ENCODE measurements at places on chromosomes 4 and X. TPM values are rescaled to one million over a fixed set of nuclear protein-coding genes. Genes with fewer than 3 reads are reported as not detected.

- no peak for DNase-seq
These were observed at the start of gene SORCS2 for GRCh38 chr4:7192252-7193029. TSS of gene SORCS2 (plus strand) at chr4:7192538.

- DNase-seq: no peak
These were observed 67.4 kb upstream of the INPP4B start for GRCh38 chr4:142913461-142914030.

DNA sequence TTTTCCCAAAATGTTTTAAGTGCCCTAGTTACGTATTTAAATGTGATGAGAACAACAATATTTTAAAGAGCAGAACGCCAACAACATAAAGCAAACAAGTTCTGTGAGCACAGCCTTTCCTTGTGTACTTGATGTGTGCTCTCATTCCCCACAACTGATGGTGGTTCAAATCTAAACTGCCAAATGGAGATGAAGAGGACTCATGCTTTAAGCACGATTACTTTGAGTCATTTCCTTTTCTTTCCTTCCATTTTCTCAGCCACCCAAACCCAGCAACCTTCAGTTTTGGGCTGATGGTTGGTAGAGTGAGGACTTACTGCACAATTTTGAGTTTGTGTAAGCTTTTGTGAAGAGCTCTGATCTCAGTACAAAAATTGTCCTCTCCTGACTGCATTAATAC is 1.7 kb downstream of the NSD2 start:
- no peak for DNase-seq

DNA sequence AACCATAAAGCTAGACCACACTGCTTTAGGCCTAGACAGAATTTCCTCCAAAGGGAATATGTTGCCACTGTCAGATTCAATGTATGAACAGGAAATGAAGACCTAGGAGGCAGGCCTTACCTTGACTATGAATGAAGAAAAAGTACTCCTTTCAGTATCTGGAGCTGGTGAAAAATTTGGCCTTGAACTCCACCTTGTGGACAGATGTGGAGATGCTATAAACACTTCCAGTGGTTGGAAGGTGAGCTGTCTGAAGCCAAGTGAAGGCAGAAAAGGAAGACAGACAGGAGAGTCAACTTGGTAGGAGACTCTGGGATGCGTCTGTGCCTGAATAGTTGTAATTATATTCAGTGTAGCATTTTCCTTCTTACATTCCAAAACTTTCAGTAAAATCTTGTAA is 17.2 kb downstream of the SPIN3 start:
- no peak for DNase-seq

GRCh38 chr4:108018040-108018883 is 28.6 kb downstream of the HADH start:
- DNase-seq: peak; percentile 67

- DNase-seq: no peak
These were observed 66.9 kb downstream of the CISD2 start for GRCh38 chr4:102935716-102936115.

DNA sequence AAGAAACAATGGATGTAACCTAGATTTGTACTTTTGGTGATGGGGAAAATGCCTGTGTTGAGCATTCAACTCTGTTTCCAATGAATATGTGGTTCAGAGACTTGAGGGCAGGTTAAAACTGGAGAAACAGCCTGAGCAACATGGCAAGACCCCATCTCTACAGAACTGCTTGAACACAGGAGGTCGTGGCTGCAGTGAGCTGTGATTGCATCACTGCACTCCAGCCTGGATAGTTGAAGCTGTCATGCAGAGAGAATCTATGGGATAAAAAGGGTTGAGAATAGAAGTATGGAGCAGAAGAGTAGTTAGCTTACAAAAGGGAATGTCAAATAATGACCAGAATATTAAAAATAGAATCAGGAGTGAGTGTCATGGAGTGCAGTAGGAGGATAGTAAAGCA is 134.8 kb upstream of the PDE5A start:
- DNase-seq: no peak

GRCh38 chr4:81632581-81633299 is 161.0 kb upstream of the RASGEF1B start:
- no peak for DNase-seq

DNA sequence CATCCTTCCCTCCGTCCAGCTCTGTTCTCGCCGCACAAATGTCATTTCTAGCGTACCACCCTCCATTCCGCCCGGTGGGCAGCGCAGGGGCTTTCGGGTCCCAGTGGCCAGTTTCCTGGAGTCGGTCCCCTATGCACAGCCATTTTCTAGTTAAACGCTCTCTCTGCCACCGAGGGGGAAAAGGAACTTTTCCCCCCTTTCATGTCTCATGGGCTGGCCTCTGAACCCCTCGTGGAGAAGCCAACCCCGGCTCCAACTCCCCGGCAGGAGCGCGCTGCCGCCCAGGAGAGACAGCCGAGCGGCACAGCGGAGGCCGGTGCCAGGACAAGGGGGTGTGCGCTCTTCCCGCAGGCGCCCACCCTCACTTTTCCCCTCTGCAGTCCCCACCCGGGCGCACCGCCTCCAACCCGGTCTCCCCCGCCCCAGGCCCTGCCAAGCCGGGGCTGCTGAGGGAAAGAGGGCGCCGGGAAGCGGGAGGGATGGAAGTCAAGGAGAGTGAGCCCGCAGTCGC is 662 bp downstream of the APBB2 start:
- no peak for DNase-seq

Gene SPIN2A
- total RNA-seq: 0.32 TPM

Gene TLR10
- total RNA-seq: 1.3 TPM

Gene ZNF732
- total RNA-seq: 0.66 TPM

Gene FAT4
- 25.1 TPM for total RNA-seq

Gene RBM46
- total RNA-seq: not detected
